DMS53 (cell line): ENCODE measurements at places on chromosomes 11 and 22.

- no peak for DNase-seq
Observed at GRCh38 chr22:47084226-47084625, 321.8 kb downstream of the TBC1D22A start.

- DNase-seq, result no peak
Observed at GRCh38 chr11:119460097-119460496, 37.1 kb upstream of the THY1 start.

- DNase-seq, result no peak
Observed at GRCh38 chr11:95716266-95716665, 73.3 kb downstream of the FAM76B start.

DNA sequence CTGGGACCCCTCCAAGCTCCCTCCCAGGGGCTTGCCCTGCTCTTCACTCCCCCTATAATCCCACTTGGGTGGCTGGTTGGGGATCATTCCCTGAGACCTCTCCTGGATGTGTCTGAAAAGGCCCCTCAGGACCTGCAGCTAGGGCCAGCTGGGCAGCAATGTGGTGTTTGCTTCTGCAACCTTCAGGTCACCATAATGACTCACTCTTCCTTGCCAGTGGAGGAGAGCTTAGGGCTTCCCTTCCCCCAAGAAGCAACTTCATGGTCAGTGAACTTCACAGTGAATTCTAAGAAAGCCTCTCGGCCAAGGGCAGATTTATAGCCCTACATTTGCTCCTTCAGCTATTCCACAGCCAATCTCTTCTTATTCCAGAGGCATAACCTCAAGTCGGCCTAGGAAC lies 45.1 kb upstream of the TSPAN18 start:
- DNase-seq, result no peak

DNA sequence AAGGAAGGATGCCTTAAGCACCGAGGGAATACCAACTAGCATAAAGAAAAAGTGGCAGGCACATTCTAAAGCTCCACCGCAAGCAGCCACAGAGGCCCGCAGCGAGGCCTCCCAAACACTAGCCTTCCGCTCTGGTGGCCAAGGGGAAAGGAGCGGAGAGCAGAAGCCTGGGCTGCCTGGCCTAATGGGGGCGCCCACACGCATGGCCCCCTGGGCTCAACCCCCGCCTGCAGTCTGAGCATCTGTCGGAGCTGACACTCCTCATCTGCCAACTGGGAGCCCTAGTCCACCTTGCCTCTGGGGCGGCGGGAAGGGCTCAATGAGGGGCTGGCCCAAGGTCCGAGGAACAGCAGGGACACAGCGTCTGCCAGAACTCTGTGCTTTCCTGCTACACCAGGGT lies 50.1 kb upstream of the WNT11 start:
- DNase-seq, result no peak
